ENCODE measurements at places on chromosomes 16 and 17. TPM values are rescaled to one million over a fixed set of nuclear protein-coding genes. Genes with fewer than 3 reads are reported as not detected.

The CRHR1 gene
- total RNA-seq, result not detected

The UBFD1 gene
- 122 TPM for total RNA-seq

The KRT222 gene
- not detected for total RNA-seq

The HOXB7 gene
- total RNA-seq, result not detected

The OMG gene
- total RNA-seq, result not detected

The RASL10B gene
- 1.4 TPM for total RNA-seq

The MTSS2 gene
- 20.4 TPM for total RNA-seq

The TAC4 gene
- not detected for total RNA-seq

The MEOX1 gene
- total RNA-seq, result 0.54 TPM

The CLEC19A gene
- total RNA-seq, result not detected

The WNT9B gene
- not detected for total RNA-seq

The TBC1D28 gene
- total RNA-seq, result not detected
